Activated naive CD4-positive, alpha-beta T cell (primary cell): ENCODE measurements at places on chromosomes 2 and 18.

GRCh38 chr2:37966326-37966725 is 41.2 kb downstream of the RMDN2 start:
- DNase-seq, result no peak

DNA sequence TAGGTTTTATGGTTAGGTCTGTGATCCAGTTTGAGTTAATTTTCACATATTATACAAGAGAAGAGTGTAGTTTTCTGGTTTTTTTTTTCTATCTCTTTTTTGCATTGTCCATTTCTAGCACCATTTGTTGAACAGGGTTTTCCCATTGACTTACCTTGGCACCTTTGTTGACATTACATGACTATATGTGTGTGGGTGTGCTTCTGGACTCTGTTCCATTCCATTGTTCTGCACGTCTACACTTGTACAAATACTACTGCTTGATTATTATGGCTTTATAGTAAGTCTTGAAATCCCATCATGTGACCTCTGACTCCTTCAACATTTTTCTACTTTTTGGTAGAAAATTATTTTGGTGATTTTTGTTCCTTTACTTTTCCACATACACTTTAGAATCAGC is 38.7 kb downstream of the UBE2F start:
- DNase-seq, result no peak

GRCh38 chr2:119657466-119658145 is 21.4 kb upstream of the TMEM177 start:
- DNase-seq, result no peak

DNA sequence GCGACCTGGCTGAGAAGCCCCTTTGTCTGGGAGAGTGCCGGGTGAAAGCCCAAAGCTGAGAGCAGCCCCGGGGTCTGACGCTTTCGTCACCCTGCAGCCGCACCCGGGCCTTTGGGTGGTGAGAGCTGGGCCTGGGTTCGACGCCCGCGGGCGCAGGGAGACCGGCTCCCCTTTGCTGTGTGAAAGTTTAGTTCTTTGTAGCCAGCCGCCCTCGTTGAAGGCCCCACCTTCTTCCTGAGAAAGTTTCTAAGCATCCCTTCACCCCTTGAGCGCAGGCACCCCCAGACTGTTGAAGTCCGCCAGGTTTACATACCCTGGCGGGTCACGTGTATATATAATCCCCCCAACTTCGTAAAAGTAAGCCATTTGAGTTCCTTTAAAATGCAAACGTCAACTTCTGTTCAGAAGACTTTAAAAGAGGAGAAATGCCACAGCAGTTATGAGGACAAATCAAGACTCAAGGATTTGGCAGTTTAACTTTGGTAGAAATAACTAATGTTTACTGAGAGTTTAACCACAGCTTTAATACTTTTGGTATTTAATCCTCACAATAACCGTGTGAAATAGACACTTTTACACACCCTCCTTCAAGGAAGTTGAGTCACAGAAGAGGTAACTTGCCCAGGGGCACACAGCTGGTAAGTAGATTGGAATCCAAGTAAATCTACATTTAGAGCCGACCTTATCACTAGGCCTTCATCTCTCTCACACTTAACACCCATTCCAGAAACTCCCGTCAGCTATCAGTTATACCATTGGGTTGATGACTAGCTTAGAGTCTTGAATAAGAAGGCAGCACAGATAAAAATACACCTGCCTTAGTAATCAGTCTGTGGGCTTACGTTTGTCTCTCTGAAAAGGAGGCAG is 1.1 kb upstream of the MBOAT2 start:
- no peak for DNase-seq

GRCh38 chr2:240374085-240374907 is 61.2 kb upstream of the GPC1 start:
- DNase-seq, result no peak

- DNase-seq, result no peak
Measured at GRCh38 chr18:56933472-56933871, 213.4 kb upstream of the BOD1L2 start.

DNA sequence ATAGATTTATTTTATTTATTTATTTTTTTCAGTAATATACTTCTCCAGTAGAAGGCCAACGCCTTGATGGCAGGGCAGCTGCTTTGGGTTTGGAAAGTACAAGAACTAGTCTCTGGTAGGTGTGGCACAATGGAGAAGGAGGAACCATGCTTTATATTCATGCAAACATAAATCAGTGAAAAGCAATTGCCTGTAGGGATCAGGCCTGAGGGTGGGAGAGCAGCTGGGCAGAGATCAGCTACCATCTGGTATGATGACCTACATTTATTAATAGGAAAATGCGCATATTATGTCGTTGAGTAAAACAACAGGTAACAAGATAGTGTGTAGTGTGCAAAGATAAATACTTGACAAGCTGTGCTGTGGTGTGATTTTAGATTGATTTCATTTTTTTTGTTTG is 120.4 kb upstream of the TLK1 start:
- DNase-seq, result no peak

- DNase-seq, result no peak
Measured at GRCh38 chr2:72183466-72183865, 35.8 kb upstream of the CYP26B1 start.

DNA sequence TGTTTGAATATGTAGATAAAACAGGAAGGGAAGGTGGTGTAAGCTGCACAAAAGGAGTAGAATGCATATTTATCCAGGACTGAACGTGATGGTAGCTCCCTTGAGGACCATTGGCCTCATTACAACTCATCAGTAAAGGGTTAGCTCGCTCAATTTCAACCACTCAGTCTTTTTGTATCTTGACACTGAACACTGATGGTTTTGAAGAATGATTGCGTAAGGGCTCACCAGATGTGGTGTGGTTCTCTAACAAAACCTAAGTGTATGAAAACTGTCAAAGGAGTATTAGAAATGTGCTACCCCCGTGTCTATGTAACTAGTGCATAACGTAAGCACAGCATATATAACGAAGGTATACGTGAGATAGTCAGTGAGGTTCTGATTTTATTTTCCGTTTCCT is 272.4 kb upstream of the THSD7B start:
- no peak for DNase-seq

GRCh38 chr2:217614498-217614897 is 388.3 kb downstream of the TNS1 start:
- no peak for DNase-seq

DNA sequence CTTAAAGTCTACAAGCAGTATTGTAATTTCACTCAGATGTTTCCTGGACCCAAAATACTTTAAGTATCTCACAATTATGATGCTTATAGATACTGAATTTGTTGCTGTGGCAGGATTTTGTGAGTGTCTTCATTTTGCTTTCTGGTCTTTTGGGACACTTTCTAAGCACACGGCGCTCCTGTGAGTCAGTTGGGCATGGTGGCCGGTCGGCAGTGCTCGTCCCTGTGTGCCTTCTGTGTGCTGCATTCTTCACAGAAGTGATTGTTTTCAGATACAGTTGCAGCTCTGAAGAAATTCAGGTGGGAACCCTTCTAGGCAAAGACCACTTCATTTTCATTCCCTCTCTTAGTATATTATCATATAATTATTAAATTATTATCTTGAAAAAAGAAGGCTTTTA is 273.3 kb downstream of the ZNF407 start:
- no peak for DNase-seq

GRCh38 chr2:43136011-43136799 is 90.2 kb downstream of the ZFP36L2 start:
- DNase-seq, result no peak

- no peak for DNase-seq
Measured at GRCh38 chr18:50080932-50081560, 113.9 kb downstream of the MYO5B start.

- no peak for DNase-seq
Measured at GRCh38 chr2:15728245-15728938, 136.7 kb downstream of the DDX1 start.

DNA sequence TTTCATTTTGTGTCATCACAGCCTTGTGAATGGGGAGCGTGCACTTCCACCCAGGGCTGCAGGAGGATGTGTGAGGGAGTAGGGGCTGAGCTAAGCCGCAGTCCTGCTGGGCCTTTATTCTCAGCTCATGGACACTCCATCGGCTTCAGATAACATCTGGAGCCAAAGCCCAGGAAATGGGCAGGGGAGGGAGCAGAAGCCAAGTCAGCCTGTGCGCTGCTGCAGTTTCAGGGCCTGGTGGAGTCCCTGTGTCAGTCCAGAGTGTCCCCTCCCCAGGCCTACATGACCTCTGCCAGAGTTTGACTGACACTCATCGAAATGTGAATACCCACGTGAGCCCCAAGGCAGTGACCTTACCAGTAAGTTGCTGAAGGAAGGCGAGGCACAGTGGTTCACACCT is 242.2 kb downstream of the LOXHD1 start:
- DNase-seq, result no peak

- no peak for DNase-seq
Measured at GRCh38 chr2:16581241-16581640, 84.4 kb downstream of the CYRIA start.

GRCh38 chr2:42493468-42494354 is at the start of gene KCNG3:
TSS of gene KCNG3 (minus strand) at chr2:42493982. CDS start at chr2:42493501, 481 bp downstream.
- DNase-seq, result peak; percentile 1

DNA sequence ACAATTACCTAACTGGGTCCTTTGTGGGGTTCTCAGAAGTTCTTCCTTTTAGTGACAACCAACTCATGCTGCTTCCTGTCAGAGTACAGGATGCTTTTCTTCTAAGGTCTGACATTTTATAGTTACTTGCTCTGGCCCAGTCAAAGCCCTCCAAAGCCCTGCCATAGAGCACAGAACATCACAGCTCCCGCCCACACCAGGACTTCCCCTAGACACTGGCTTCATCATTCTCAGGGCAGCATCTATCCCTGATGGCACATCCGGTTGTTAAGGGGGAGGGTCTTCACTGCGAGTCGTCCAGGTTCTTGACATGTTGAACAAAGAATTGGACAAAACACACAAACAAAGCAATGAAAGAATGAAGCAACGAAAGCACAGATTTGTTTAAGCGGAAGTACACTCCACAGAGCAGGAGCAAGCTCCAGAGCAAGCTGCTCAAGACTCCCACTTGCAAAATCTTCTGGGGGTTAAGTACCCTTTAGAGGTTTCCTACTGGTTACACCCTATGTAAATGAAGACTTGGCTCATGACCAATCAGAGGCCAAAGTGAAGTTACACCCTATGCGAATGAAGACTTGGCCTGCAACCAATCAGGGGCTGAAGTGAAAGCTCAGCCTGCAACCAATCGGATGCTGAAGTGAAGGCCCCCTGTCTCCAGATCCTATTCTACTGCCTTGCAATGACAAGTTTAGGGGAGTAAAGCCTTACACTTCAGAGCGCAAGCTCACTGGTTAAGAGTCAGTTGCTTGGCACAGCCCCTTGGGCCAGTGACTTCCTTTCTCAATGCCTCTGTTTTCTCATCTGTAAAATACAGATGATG is 79.0 kb downstream of the HDAC4 start:
- DNase-seq, result no peak

- DNase-seq, result no peak
Measured at GRCh38 chr2:1638281-1638860, 105.9 kb downstream of the PXDN start.

- DNase-seq, result no peak
Measured at GRCh38 chr18:6363216-6363615, 51.5 kb downstream of the L3MBTL4 start.

DNA sequence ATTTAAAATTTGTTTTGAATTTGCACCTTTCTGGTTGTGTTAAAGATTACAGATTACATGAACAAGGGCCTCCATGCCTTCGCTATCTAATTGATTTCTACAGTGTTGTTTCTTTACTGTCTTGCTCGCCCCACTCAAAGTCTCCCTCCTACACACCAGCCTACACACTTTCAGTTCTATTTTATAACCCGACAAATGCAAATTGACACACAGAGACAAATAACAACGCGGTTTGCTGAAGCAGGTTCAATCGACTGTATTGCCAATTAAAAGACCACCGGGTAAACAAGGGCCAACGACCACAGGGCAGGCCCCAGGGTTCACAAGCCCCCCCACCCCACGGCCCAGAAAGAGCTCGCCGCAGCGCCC is 869 bp downstream of the STARD7 start:
- no peak for DNase-seq

- DNase-seq, result no peak
Measured at GRCh38 chr2:20468549-20469500, 22.0 kb downstream of the RHOB start.

DNA sequence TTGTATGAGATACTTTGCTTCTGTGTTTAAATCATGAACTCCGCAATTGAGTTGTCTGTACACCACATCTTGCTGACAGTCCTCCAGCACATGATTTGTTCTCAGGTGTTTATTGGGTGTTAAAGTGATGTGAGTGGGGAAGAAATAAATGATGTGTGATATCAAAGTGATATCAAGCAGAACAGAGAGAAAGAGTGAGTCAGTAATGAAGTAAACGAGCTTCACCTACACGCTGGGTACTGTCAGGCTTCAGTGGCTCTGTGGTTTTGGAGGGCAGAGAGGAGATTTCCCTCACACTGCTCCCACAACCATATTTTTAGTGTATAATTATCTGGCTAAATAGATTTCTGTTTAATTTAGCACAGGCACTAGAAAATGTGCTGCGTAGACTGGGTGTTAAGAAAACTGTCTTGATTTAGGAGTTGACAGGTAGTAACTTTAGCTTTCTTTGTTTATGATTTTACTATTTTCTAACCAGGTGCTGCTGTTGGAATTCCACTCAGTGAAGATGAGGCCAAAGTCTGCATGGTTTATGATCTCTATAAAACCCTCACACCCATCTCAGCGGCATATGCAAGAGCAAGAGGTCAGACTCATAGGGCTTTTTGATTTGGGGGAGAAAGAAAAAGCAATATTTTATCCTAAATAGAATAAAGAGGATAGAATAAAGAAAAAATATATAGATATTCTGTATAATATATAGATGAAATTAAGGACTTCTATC is 21.2 kb downstream of the ATIC start:
- no peak for DNase-seq

- no peak for DNase-seq
Measured at GRCh38 chr2:145185696-145186095, 665.8 kb upstream of the ZEB2 start.

GRCh38 chr2:41924709-41925408 is 123.0 kb upstream of the PKDCC start:
- DNase-seq, result no peak

DNA sequence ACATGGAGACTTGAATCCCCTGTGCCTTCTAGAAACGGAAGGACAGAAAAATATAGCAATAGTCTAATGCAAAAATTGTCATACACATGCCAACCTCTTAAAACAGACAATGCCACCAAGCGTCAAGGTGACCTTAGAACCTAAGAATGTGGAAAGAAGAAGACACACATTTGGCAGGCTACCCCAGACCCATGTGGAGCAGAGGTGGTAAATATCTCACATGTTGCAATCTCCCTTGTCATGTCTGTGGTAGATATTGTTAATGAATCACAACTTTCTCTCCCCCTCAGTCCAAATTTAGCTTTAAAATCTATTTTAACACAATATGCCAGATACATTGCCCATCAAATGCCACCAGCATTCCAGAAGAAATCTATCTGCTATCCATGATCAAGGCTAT is 137.4 kb downstream of the HNMT start:
- no peak for DNase-seq

DNA sequence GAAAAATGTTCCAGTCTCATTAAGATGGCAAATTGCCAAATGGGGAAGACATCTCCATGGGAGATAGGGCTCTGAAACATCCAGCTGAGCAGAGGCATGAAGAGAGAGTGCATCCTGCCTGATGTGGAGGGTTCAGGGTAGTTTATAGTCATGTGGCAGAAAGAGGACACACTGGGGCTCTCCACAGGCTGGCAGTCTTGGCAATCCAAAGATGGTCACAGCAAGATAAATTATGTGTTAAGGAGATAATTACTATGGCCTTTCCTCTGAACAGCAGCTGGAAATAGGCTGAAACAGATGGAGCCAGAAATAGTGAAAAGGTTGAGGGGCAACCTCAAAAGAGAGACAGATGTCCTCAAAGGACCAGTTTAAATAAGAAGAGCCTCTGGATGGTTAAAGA is 97.2 kb downstream of the DCC start:
- no peak for DNase-seq
